ENCODE measurements at places on chromosomes 11 and 22. TPM values are rescaled to one million over a fixed set of nuclear protein-coding genes. Genes with fewer than 3 reads are reported as not detected.

- peaks cover 2% of the 10 kb centered on the region for H3K4me1 ChIP-seq
- no peak overlapping the region for H3K27ac ChIP-seq
- no peak overlapping the region for H3K4me3 ChIP-seq
- no peaks in the 10 kb centered on the region for H3K36me3 ChIP-seq
- no peak for DNase-seq
Measured at GRCh38 chr11:134345237-134345550, 13.4 kb downstream of the GLB1L2 start.

DNA sequence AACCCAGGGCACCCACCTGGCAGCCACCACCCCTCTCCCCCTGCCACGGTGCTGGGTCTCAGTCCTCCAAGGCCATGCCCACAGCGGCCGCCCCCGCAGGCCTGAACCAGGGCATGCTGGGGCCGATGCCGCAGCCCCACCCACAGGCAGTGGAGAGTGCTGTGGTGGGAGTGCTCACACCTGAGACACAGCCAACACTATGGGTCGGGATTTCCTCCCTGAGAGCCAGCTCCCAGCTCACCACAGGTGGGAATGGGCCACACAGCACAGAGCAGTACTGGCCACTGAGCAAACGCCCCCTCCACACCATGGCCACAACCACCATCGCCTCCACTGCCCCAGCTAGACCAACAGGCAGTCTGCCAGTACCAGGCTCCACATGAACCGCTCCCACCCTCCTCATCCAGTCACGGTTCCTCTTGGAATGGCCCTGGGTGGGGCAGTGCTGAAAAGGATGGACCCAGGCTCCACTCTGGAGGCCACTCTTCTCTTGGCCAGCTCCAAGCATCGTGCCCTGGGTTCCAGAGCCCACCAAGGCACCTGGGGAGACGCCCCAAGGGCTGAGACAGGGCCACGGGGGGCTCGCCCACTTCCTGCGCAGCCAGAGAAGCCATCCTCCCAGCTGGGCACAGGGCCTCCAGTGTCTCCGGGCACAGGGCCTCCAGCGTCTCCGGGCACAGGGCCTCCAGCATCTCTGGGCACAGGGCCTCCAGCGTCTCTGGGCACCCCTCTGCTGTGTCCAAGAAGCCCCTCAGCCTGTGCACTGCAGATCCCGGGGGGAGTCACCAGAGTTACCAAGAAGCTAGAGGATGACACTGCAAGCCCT lies 14.2 kb downstream of the MOB2 start:
- no peak for DNase-seq
- peaks cover 32% of the 10 kb centered on the region for H3K36me3 ChIP-seq
- no peak overlapping the region for H3K4me3 ChIP-seq

- no peaks in the 10 kb centered on the region for H3K27me3 ChIP-seq
- H3K4me3 ChIP-seq: no peak overlapping the region
- no peaks in the 10 kb centered on the region for H3K4me1 ChIP-seq
- no peaks in the 10 kb centered on the region for H3K36me3 ChIP-seq
Measured at GRCh38 chr22:22704156-22704946, 59.9 kb downstream of the GGTLC2 start.

DNA sequence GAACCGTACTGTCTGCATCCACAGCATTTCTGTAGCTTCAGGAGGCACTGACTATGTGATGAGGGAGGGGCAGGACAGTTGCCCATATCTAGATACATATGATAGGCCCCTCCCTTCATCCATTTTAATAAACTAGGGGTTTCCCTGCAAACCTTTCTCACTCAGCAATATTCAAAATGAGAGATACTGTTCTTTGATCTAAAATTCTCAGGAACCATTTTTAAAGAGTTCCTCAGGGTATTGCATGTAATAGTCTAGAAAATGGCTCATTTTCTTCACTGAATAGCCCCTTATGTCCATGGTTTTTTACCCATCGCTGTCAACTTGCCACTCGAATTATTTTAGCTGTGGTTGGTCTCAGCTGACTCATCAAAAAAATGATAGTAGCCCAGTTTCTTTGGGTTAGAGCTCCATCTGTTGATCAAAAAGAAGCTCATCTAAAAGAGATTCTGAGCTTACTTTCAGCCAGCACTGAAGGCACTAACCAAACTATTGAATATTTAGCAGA lies 37.0 kb upstream of the DNAJB7 start:
- DNase-seq: no peak
- no peaks in the 10 kb centered on the region for H3K27me3 ChIP-seq

DNA sequence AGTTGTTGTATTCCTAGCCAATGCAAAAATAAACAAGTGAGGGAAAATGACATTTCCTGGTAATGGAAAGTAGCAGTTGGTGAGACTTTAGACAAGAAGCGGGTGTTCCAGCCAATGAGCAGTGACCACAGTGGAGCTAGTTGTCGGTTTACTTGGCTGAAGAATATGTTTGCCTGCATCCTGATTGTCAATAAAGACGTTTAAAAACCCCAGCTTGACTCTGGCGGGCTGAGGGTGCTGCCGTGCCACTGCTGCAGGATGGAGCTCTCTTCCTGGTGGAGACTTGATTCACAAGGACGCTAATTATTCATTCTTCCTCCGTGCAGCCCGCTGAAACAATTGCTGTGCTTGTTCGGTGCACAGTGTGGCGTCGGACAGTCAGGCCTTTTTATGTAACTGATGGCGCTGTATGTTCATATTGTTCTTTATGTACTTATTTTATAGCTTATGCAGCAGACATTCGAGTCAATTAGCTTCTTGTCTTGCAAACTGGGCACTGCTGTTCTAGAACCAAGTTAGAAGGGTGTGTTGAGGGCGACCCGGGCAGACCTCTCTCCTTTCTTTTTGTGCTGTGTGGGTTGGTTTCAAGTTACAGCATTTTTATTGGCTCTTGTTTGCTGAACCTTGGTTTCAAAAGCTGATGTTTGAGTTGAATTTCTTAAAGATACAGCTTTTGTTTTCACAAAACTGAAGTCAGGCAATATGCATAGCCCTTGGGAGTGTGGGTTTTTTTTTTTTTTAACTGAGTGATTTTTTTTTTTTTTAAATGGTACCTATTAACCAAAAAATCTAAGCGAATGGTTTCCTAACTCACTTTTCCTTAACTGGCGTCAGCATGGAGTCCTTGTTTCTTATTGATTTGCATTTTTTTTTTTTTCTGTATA lies 153.9 kb downstream of the TEAD1 start:
- H3K4me3 ChIP-seq: peak overlapping the region; percentile 53
- H3K27ac ChIP-seq: peak overlapping the region; percentile 16
- H3K4me1 ChIP-seq: peaks cover 19% of the 10 kb centered on the region
- no peaks in the 10 kb centered on the region for H3K27me3 ChIP-seq

DNA sequence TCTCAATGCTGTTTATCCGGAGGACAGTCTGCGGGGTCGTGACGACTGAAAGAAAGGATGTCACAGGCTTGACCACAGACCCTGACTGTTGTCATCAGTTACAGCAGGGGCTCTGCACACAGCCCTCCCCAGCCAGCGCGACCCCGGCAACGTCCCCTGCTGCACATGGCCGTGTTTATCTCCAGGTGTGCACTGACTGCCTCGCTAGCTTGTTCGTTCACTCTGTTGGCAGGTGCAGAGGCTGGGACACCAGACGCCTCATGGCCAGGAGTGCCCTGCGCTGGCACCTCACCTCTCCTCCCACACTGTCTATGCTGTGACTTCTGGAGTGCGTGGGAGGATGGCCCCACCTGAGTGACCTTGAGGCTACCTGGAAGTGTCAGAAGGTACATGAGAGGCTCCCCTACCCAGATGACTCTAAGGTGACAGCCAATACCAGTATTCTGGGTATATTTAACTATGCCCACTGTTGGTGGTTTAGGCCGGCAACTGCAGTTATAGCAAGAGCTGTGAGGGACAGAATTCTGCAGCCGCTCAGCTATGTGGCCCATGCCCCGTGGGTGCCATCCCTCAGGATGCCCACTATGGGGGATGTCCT lies 12.2 kb downstream of the MRPL21 start:
- H3K27me3 ChIP-seq: no peaks in the 10 kb centered on the region
- H3K4me1 ChIP-seq: peaks cover 2% of the 10 kb centered on the region

JHY gene
- 3.6 TPM for polyA plus RNA-seq

CRACR2B gene
- 0.17 TPM for polyA plus RNA-seq

GRAP2 gene
- 0.04 TPM for polyA plus RNA-seq

GRCh38 chr22:44449061-44449682 lies 48.9 kb downstream of the RTL6 start:
- peaks cover 3% of the 10 kb centered on the region for H3K27me3 ChIP-seq
- peaks cover 28% of the 10 kb centered on the region for H3K4me1 ChIP-seq
- no peaks in the 10 kb centered on the region for H3K36me3 ChIP-seq
- no peak overlapping the region for H3K4me3 ChIP-seq
- peak overlapping the region; percentile 57 for H3K27ac ChIP-seq
- DNase-seq: peak; percentile 28

- no peaks in the 10 kb centered on the region for H3K36me3 ChIP-seq
- peaks cover 8% of the 10 kb centered on the region for H3K4me1 ChIP-seq
- H3K4me3 ChIP-seq: no peak overlapping the region
- DNase-seq: no peak
- H3K27ac ChIP-seq: no peak overlapping the region
- H3K27me3 ChIP-seq: no peaks in the 10 kb centered on the region
Measured at GRCh38 chr11:35343033-35343598, 76.2 kb downstream of the SLC1A2 start.

DNA sequence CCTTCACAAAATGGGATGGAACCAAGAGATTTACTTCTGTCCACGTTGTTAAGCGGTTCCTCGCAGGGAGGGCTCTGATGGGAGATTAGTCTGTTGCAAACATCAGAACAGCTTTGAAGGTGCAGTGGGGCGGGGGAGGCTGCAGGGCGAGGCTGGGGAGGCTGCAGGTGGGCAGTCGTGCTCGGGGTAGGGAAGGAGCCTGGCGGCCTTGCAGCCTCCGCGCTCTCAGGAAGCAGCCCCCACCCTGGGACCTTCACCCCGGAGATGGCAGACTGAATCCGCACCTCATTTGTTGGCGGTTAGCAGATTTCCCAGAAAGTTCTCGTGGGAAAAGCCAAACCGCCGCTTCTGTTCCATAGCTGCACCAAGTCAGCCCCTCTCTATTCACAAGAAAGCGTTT lies 237.3 kb downstream of the BRD1 start:
- no peaks in the 10 kb centered on the region for H3K27me3 ChIP-seq
- no peak overlapping the region for H3K27ac ChIP-seq
- no peaks in the 10 kb centered on the region for H3K4me1 ChIP-seq

Data from keratinocyte (primary cell).